Skin of body (tissue), 3 donors: ENCODE measurements at places on chromosomes 13 and 19. TPM values are rescaled to one million over a fixed set of nuclear protein-coding genes. Genes with fewer than 3 reads are reported as not detected.

- no peak for DNase-seq
These were observed 3.9 kb downstream of the SLC25A41 start for GRCh38 chr19:6429419-6430221.

- no peak for DNase-seq
These were observed 10.7 kb downstream of the VSIG10L start for GRCh38 chr19:51331193-51331592.

GRCh38 chr13:45851171-45851921 is at the start of gene SIAH3:
Gene SIAH3 (minus strand): TSS chr13:45851753. CDS start chr13:45851629, 124 bp downstream.
- DNase-seq = no peak

CEACAM8 gene
- total RNA-seq = 4.8 TPM

DNA sequence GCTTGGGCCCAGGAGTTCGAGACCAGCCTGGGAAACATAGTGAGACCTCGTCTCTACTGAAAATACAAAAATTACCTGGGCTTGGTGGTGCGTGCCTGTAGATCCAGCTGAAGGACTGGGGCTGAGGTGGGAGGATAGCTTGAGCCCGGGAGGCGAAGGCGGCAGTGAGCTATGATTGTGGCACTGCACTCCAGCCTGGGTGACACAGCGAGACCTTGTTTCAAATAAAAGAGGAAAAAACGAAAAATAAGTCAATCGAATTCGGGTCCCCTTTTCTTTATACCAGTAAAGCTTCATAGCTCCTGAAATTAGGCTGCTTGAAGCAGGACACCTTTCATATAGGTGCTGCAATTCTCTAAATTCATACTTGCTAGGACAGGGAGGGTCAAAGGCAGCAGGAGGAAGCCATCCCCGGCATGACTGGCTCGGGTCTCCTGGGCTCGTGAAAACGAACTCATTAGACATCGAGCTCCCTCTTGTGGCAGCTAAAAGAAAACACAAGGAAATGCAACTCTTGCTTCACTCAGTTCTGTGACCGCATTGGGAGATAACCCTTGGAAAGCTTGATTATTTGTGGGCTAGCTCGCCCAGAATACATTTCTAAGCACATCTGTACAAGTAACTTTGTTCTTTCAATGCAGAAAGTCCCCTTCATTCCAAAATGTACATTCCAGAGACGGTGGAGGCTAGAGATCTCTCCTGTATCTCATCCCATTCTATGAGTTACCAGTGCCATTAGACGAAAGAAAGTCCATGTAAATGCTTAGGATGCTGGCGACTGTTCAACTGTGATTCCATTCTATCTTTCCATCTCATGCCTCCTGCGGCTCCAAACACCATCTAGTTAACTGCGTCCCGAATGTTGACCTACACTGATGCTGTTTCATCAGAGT is 16.8 kb downstream of the FPR2 start:
- DNase-seq = peak; percentile 59

- DNase-seq = no peak
These were observed 423.4 kb downstream of the RFC3 start for GRCh38 chr13:34241332-34241731.

DNA sequence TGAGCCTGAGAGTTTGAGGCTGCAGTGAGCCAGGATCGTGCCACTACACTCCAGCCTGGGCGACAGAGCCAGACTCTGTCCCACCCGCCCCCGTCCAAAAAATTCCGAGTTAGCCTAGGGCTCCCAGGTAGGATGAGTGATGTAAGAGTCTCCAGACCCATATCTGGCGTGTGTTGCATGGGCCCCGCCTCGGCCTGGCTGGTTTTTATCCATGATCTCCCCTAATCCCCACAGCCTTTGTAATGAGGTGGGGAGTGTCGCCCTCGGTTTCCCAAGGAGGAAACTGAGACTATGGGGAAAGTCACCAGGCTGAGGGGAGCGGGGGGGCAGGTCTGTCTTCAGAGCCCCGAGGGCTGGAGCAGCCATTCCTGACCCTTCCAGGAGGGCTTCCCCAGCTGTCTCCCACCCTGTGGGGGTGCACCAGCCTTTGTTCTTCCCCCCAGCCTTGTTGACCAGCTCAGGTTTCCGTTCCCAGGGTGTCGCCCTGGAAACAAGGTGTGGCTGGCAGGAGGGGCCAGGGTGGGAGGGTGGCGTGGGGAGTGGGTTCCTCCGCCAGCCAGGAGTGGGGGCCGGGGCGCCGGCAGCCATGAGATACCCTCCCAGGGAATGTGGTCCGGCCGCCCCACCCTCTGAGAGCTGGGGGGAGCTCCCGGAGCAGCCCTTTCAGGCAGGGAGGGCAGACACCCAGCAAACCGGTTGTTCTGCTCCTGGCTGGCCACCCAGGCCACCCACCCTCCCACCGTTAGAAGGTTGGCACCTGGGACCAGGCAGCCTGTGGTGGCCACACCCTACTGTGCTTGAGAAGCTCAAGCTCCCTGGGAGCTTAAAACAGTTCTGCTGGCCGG is 11.5 kb downstream of the MYH14 start:
- no peak for DNase-seq
